ENCODE measurements at places on chromosomes 3 and 15.

GRCh38 chr15:84016371-84016770 lies 219.2 kb upstream of the GOLGA6L4 start:
- DNase-seq: no peak

DNA sequence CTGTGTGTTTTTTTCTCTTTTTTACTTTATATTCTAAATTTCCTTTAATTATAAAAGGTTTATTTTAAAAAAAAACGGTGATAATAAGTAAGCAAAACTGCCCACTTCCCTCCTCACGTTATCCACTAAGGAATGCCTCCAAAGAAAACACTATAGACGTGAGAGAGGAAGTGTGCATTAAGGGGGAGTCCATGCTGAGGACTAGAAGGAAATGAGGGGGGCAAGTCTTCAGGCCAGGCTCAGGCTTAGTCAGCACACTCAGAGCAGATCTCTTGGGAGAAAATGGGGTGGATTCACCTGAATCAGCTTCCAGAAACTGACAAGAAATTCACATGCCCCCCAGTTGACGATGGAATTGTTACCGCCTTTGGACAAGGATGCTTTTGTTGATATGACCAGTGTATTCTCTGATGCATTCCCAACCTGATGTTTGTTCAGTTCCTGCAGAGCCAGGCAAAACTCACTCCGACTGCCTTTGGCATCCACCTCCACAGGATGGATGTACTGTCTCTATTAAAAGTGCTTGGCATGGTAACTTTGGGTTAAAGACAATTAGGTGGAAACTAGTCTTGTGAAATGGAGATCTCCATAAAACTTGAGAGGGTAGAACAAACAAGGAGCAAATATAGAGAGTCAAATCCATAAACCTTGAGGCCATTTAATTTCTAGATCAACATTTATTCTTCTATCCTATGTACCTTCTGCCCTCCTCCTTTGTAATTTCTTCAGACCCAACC lies 167.8 kb downstream of the MYRIP start:
- DNase-seq: no peak

GRCh38 chr15:90930861-90931574 lies 1.3 kb downstream of the HDDC3 start:
- no peak for DNase-seq

GRCh38 chr3:114962189-114962588 lies 184.9 kb downstream of the ZBTB20 start:
- no peak for DNase-seq

GRCh38 chr3:147397155-147397874 lies 9.0 kb downstream of the ZIC4 start:
- DNase-seq: no peak

- no peak for DNase-seq
Observed at GRCh38 chr3:18868911-18869689, 279.2 kb upstream of the KCNH8 start.

GRCh38 chr3:192685801-192686200 lies 41.5 kb downstream of the FGF12 start:
- DNase-seq: no peak

- no peak for DNase-seq
Observed at GRCh38 chr15:57525581-57525980, 66.1 kb upstream of the MYZAP start.

DNA sequence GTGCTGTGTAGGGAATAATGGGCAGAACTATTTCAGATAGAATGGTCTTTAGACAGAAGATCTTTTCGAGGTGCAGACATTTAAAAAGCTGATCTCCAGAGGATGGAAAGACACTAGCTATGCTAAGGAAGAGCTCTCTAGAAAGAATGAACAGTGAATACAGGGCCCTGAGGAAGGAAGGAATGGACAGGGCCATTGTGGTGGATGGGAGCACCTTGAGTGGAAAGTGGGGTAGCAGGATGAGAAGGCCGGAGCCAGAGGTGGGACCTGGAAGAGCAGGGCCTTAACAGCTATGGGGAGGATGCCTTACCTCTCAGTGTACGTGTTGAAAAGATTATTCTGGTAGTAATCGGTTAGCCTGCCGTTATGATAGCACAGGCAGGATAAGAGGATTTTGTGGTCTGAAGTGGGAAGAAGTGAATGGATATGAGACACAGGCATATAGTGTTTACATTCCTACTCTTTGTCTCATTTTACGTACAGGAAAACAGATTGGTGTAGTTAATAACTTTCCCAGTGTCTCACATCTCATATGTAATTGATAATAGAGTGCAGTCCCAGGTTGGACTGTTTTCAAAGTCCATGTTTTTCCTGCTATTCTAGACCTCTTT lies 172.4 kb downstream of the KLHL25 start:
- no peak for DNase-seq

DNA sequence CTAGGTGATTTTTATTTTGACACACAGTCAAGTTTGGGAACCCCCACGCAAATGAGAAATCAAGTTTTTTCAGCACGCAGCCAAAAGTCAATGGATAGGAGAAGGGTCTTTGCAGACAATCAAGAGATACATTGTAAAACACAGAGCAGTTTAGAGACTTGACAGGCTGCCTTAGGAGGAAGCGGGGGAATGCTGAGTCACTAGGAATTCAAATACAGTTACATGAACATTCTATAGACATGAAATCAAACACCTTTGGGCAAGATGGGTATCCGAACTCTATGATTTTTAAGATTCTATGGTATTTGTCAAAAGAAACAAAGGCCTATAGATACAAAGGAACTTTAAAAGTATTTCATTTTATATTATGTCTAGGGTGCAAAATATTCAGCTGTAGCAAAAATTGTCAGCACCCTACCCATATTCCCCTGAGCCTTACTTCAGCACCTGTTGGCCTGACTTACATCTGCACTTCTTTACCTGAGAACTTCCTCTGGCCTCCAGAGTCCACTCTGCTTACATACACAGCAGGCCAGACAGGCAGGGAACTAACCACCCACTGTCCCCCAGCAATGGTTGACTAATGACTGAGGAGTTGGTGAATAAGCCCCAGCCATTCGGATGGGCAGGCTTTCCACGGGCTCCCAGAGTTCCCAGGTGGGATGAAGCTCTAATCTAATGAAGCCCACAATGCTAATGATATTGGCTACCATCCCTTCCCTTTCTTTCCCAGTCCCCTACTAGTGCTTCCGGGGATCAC lies 289.3 kb upstream of the RORA start:
- DNase-seq: no peak

- no peak for DNase-seq
Observed at GRCh38 chr3:135503065-135503759, 462.3 kb upstream of the PPP2R3A start.

GRCh38 chr3:109985943-109986555 lies 648.7 kb upstream of the DPPA4 start:
- no peak for DNase-seq

Measured in gastrocnemius medialis (tissue), 4 donors.